MM.1S (cell line): ENCODE measurements at places on chromosomes 11 and 22.

GRCh38 chr11:70877151-70877550, 375.2 kb downstream of the SHANK2 start:
- no peak for DNase-seq

DNA sequence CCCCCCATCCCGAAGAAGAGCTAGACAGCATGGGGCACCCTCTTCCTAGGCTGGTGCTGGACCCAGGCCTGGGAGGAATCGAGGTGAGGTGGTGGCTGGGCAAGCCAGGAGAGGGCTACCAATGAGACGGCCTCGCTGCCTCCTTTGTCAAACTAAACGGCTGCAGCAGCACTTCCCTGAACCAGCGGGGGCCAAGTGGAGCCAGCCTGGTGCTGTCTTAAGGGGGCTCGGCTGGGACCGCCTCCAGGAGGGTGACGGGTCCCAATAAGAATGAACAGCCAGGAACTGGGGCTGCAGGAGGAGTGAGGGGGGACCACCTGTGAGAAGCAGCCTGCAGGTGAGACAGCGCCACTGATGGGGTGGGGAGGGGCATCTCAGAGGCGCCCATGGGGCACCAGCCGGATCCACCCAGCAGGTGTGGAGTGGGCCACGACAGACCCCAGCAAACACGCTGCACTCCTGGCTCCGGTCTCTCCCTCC, 17.1 kb downstream of the IFT27 start:
- DNase-seq = no peak

GRCh38 chr11:126732981-126733380, 267.6 kb downstream of the KIRREL3 start:
- peak; percentile 84 for DNase-seq

GRCh38 chr11:105754260-105754659, 144.4 kb downstream of the GRIA4 start:
- DNase-seq = no peak

GRCh38 chr11:130022799-130023198, 20.2 kb upstream of the PRDM10 start:
- no peak for DNase-seq

DNA sequence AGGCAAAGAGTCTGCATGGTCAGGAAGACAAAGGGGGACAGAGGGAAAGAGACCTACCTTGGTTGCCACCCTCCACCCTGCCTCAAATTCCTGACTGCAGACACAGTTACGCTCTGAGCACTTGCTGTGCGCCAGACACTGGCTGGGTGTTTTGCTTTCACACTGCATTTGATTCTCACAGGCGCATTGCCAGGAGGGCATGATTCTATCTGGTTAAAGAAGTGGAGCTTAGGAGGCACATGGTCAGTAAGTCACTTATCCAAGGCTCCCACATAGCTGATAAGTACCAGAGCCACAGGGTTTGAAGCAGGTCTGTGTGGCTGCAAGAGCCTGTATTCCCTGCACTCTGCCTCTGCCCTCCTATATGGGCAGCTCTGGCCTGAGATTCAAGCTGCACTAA, 103.9 kb downstream of the TIMP3 start:
- DNase-seq = no peak
